LHCN-M2 (cell line): ENCODE measurements at places on chromosomes 12 and 14. TPM values are rescaled to one million over a fixed set of nuclear protein-coding genes. Genes with fewer than 3 reads are reported as not detected.

GRCh38 chr12:69262264-69262974, 23.1 kb downstream of the CPSF6 start:
- DNase-seq: no peak

- no peak for DNase-seq
Observed at GRCh38 chr12:104183443-104183842, 32.1 kb upstream of the TXNRD1 start.

GRCh38 chr12:54459355-54459754, 14.0 kb downstream of the GTSF1 start:
- DNase-seq: no peak

DNA sequence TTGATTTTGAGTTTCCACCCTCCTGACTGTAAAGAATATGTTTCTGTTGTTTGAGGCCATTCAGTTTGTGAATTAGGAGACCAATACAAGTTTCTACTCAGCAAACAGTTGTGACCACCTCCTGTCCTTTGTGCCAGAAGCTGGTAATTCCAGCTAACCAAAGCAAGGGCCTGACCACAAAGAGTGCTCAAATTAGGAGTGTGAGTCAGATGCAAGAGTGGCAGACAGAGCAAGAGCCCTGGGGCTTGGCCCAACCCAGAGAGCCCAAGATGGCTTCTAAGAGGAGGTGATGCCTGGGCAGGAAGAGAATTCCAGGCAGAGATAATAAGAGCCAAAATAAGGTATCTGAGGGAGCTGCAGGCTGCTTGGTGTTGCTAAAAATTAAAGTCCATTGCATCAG, 77.7 kb upstream of the C14orf132 start:
- no peak for DNase-seq

GRCh38 chr12:109092497-109093021, 713 bp downstream of the ALKBH2 start:
- no peak for DNase-seq

DNA sequence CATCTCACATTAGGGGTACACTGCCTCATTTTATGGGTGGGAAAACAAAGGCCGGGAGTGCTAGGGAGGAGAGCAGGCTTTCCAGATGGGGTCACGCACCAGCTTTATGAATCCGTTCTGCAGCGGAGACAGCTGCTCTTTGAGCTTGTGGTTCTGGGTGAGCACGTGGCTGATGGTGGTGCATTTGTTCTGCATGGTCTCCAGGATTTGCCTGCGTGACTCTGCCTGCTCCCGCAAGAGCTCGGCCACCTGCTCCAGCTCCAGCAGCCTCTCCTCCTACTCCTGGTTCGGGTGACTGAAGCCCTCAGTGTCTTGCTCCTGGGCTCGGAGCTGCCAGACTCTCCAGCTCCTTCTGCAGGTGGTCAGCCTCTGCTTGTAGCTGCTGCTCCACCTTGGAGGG, 23.6 kb upstream of the BLTP3B start:
- DNase-seq: peak; percentile 6

DNA sequence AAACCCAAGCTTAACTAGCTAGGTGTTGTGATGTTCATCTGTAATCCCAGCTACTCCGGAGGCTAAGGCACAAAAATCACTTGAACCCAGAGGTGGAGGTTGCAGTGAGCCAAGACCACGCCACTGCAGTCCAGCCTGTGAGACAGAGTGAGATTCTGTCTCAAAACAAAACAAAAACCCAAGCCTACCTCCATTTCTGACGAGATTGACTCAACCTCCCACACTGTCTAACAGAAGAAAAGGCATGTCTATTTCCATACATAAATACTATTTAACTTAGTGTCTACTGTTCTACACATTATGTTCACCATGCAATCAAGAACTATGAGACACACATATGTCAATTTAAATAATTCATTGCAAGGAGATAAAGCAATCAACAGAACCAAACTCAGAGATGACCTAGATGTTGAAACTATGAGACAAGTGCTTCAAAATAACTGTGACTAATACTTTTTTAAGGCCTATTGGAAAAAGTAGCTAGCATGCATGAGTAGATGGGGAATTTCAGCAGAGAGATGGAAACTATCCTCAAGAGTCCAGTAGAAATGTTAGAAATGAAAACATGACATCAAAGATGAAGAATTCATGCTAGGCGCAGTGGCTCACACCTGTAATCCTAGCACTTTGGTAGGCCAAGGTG, 75.9 kb upstream of the DHRS4 start:
- no peak for DNase-seq

DNA sequence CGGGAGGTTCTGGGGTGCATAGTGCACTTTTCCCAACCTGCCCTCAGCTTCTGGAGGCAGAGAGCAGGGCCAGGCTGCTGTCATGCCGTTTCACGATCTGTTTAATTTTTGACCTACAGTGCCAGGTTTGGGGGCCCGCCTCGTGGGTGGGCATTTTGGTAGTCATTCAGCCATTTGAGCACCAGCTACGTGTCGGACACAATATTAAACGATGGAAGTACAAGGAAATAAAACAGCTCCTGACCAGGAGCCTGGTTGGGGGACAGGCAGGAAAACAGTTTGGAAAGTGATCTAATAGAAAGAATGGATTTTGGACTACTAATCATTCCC, 708 bp downstream of the FNTB start:
- no peak for DNase-seq

The ITPK1 gene
- total RNA-seq: 27.5 and 27.7 TPM in 2 replicates

The OAS2 gene
- 2.9 and 9.9 TPM in 2 replicates for total RNA-seq

The ITGA5 gene
- total RNA-seq: 202 and 242 TPM in 2 replicates

The GPRC5D gene
- total RNA-seq: not detected in 2 replicates

The KLHDC1 gene
- total RNA-seq: 1.9 and 2.1 TPM in 2 replicates

The PXN gene
- total RNA-seq: 152 and 159 TPM in 2 replicates
